Spinal cord (tissue), 10 donors: ENCODE measurements at places on chromosomes 1 and 21. TPM values are rescaled to one million over a fixed set of nuclear protein-coding genes. Genes with fewer than 3 reads are reported as not detected.

DNA sequence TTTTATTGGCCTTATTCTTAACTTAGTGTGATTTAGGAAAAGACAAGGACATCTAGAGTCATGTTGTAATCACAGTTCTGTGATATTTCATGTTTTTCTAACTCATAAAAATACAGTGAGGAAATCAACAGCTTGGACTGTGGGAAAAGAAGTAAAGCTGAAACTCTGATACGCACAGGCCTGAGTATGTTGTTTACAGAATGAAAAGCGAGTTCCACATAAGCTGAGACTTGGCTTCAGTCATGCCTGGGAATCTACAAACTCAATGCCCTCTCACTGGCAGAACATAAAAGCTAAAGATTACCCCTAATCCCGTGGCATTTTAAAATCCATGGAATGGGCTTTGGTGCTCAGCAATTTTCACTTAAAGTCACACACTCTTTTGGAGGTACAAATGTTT, 23.6 kb upstream of the ATP5PO start:
- DNase-seq, result no peak

GRCh38 chr1:102435483-102435882, 438.8 kb upstream of the OLFM3 start:
- no peak for DNase-seq

The KCNJ10 gene
- 14.9 TPM for total RNA-seq

DNA sequence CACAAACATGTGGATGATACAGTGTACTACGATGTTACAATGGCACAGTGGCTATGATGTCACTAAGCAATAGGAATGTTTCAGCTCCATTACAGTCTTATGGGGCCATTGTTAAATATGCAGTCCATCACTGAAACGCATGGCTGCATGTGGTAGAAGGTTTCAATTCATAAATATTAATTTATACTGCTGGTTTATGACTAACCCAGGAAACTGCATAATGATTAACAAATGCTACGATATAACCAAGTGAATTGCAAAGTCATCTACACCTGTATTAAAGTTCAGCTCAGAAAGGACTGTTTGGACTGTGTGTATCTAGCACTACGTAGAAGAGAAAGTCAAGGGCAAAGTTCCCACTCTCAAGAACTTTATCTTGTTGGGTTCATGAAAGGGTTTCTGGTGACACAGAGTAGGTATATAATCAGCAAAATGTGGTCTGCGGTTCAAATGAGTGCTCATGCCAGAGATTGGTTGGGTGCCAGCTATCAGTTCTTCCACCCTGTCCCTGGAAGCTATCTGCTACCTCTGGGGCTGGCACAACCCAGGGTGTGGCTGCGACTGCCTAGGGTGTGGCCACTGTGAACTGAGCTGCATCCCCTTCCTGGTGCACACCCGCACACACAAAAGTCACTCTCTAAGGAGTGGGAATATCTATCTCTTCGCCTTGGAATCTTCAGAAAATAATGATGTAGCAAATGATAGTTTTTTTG, 14.8 kb downstream of the MGST3 start:
- DNase-seq, result no peak

- no peak for DNase-seq
Observed at GRCh38 chr21:36732217-36732616, 33.3 kb downstream of the SIM2 start.

The TBX15 gene
- 5.5 TPM for total RNA-seq

- DNase-seq, result peak; percentile 85
Observed at GRCh38 chr1:56644919-56645676, at the start of gene PRKAA2. Gene PRKAA2 (plus strand): TSS chr1:56645314. CDS start chr1:56645388, 74 bp downstream.

The GPR89A gene
- total RNA-seq, result 37.4 TPM

GRCh38 chr1:30194741-30195423, 528.5 kb downstream of the MATN1 start:
- DNase-seq, result no peak

The GJB4 gene
- total RNA-seq, result not detected

DNA sequence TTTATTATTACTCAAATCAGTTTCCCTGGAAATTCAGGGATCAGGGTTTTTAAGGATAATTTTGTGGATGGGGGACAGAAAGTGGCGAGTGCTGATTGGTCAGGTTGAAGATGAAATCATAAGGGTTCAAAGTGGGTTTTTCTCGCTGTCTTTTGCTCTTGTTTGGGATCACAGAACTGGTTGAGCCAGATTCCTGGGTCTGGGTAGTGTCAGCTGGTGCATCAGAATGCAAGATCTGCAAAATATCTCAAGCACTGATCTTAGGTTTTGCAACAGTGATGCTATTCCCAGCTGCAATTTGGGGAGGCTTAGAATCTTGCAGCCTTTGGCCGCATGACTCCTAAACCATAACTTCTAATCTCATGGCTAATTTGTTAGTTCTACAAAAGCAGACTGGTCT, 9.3 kb downstream of the CHI3L2 start:
- DNase-seq, result no peak

- DNase-seq, result peak; percentile 27
Observed at GRCh38 chr1:15667362-15667761, 16.8 kb upstream of the PLEKHM2 start.

- DNase-seq, result no peak
Observed at GRCh38 chr1:156154317-156154749, 948 bp downstream of the SEMA4A start.

DNA sequence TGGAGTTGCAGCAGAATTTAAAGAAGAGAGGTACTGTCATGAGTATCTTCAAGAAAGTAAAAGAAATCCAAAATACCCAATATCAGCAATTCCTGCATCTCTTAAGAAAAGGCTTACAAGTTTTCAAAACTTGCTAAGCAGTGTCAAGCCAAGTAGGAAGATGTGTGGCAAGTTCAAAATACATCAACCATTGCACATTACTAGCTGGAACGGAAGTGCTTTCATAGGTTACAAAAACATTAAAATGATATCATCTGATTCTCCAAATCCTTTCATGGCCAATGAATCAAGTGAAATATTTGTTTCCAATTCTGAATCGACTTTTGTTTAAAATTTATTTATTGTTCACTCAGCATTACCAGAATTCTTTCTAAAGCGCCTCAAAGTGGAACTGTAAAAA, 5.7 kb upstream of the ABCA4 start:
- DNase-seq, result no peak

GRCh38 chr1:19892628-19893168, 10.5 kb downstream of the OTUD3 start:
- no peak for DNase-seq

The DNASE2B gene
- not detected for total RNA-seq

The ARHGEF16 gene
- total RNA-seq, result 2.6 TPM

GRCh38 chr1:206106328-206107167, 10.6 kb downstream of the AVPR1B start:
- DNase-seq, result peak; percentile 47

GRCh38 chr1:1109743-1110142, 6.1 kb downstream of the C1orf159 start:
- DNase-seq, result no peak

The FAM163A gene
- total RNA-seq, result 0.55 TPM

The CELA2A gene
- not detected for total RNA-seq

- no peak for DNase-seq
Observed at GRCh38 chr21:30044447-30045064, 104.8 kb upstream of the GRIK1 start.

DNA sequence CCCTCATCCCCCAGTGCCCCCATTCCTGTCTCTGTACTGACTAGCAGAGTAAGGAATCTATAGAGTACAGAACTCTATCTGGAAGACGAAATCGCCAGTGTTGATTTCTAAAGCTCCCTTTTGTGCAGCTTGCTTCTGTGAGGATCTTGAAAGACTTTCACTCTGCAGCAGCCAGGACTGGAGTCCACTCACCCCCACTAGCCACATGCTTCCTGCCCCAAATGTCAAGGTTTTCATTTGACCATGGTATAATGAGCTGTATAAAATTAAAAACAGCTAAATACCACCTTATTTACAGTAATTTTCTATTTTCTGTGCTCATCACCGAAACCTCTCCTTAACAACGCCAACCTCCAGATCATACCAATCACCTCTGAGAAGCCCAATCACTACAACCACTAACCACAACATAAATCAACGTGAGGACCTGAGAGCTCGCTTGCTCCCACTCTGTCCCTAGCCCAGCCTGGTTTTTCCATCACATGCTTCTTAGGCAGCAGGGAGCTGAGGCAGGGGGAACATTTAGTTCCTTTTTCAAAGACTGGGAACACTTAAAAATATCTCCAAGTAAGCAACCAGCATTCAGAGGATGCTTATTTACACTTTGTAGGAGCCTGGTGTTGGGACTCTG, 56.1 kb upstream of the IRF2BP2 start:
- no peak for DNase-seq

DNA sequence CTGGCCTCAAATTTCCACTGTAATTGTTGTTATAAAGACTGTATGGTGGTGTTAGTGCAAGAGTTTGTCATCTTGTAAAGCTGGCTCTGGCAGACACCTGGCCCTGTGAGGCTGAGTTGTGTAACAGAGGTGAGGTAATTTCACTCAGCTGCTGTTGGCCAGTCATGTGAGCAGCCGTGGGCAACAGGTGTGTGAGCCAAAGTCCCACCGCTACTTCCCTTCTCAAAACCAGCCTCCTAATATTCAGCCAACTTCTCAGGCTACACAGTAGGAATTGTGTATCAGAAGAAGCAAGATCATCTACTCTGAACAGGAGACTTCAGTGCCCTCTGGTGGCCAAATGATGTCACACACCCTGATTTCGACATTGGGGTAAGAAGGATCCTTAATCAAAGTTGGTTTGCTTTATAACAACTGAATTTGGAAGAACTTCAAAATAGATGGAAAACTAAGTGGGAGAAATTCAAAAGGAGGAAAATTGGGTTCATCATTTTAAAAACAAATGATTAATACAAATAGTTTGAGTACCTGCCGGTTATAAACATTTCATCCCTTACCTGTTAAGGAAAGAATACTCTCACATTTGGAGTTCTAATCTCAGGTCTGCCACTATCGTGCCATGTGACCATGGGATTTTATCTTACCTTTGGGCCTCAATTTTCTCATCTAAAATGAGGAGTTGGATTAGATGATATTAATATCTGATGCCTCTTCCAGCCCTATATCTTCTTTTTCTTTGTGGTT, 2.6 kb upstream of the CREG1 start:
- peak; percentile 52 for DNase-seq

- DNase-seq, result no peak
Observed at GRCh38 chr1:39899611-39900538, 1.8 kb downstream of the MYCL start.

DNA sequence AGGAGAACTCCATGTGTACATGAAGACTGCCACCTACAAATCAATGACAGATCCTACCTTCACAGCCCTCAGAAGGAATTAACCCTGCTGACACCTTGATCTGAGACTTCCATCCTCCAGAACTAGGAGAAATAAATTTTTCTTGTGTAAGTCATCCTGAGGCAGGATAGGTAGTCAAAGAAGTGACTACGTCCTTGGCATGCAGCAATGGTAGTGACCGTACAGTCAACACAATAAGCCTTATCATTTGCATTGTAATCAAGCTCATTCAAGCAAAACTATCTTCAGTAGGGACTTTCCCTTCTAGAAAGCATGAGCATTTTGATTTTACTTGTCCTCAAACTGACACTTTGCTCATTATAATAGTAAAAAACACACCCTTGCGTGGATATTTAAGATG, 64.0 kb upstream of the KCNK1 start:
- DNase-seq, result no peak

- DNase-seq, result no peak
Observed at GRCh38 chr1:184605941-184606340, 148.7 kb downstream of the EDEM3 start.

- no peak for DNase-seq
Observed at GRCh38 chr1:226893936-226894335, 23.5 kb downstream of the PSEN2 start.

DNA sequence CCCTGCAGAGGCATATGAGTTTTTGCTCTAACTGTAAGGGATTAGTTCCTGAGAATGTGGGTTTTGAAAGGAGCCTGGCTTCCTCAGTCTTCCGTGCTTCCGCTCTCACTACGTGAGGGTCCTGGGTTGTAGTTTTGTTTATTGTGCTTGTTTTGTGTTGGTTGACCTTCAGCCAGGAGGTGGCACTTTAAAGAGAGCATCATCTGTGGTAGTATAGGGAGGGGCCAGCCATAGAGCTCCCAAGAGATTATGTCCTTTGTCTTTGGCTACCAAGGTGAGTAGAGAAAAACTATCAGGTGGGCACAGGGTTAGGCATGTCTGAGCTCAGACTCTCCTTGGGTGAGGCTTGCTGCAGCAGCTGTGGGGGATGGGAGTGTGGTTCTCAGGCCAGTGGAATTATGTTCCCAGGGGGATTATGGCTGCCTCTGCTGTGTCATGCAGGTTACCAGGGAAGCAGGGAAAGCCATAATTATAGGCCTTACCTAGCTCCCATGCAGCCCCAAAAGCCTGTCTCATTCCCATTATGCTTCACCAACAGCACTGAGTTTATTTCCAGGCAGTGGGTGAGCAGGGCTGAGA, 23.5 kb downstream of the CYP4B1 start:
- DNase-seq, result no peak

The ZBTB18 gene
- 31.2 TPM for total RNA-seq

The COL11A1 gene
- 195 TPM for total RNA-seq

The C4BPB gene
- not detected for total RNA-seq

The MFSD2A gene
- total RNA-seq, result 20.5 TPM

DNA sequence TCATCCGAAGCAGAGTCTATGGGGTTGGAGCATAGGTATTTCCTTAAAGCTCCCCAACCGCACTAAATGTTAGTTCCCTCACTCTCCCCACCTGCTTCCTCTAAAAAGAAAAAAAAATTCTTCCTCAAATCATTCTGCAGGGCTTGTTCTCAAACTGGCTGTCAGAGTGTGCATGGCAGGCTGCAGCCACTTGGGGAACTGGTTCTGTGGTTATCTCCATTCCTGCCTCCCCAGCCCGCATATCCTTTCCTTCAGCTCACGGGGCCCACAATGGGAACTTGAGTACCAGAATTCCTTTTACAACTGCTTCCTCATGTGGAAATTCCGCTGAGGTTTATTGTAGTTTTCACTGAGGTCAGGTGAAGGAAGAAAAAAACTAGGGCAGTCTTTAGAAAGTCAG, 159.2 kb downstream of the PIGK start:
- DNase-seq, result no peak

The NTRK1 gene
- total RNA-seq, result 2.6 TPM

GRCh38 chr1:234967121-234967520, 161.5 kb downstream of the TOMM20 start:
- DNase-seq, result no peak

DNA sequence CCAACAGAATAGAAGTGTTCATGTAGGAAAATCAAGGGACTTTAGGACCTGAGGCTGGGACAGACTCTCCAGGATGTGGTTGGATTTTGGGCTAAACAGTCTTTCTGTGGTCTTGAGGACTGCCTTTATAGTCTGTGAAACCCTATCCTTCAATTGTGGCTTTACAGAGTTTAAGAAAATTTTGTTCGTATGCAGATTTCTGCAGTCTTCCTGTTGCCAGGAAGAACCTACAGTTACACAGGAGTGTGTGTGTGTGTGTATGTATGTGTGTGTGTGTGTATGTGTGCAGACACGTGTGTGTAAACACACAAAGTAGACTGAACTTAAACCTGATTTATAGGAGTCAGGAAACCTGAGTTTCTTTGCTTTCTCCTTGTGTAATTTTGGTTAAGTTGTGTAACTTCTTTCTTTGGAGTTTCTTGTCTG, 22.8 kb downstream of the NEK7 start:
- DNase-seq, result no peak

GRCh38 chr1:232940262-232940661, 10.1 kb upstream of the NTPCR start:
- DNase-seq, result no peak

The ELF3 gene
- 1.2 TPM for total RNA-seq
